ENCODE measurements at places on chromosomes 3 and 15. TPM values are rescaled to one million over a fixed set of nuclear protein-coding genes. Genes with fewer than 3 reads are reported as not detected.

Gene CPA3
- total RNA-seq = not detected

Gene SLC9C1
- total RNA-seq = not detected

Gene MAGEL2
- not detected for total RNA-seq

Gene CACNA2D3
- not detected for total RNA-seq

Gene UROC1
- total RNA-seq = not detected

Gene ZPLD1
- total RNA-seq = not detected

Gene SEMA3G
- 0.16 TPM for total RNA-seq

Gene OIP5
- total RNA-seq = 16.2 TPM

Gene CEMIP
- total RNA-seq = not detected

Gene ANKRD63
- total RNA-seq = not detected

Gene NTRK3
- total RNA-seq = 0.29 TPM

Gene WDR93
- not detected for total RNA-seq

Gene PPARG
- total RNA-seq = 0.74 TPM

Gene TMEM212
- not detected for total RNA-seq

Gene CCDC51
- 24.2 TPM for total RNA-seq

Gene MFSD1
- 25.3 TPM for total RNA-seq

Gene CLDND1
- 315 TPM for total RNA-seq

Gene GPR176
- total RNA-seq = 0.20 TPM

Gene DAZL
- 0.18 TPM for total RNA-seq

Gene GPR160
- total RNA-seq = 2.9 TPM

Gene IFT57
- total RNA-seq = 45.9 TPM

Gene CTXND1
- total RNA-seq = not detected

Gene TNNC1
- 2.2 TPM for total RNA-seq

Gene ENTPD3
- total RNA-seq = not detected

Gene ZNF774
- 0.64 TPM for total RNA-seq

Gene CHRNB4
- not detected for total RNA-seq
